ENCODE measurements at places on chromosomes 6 and 20.

DNA sequence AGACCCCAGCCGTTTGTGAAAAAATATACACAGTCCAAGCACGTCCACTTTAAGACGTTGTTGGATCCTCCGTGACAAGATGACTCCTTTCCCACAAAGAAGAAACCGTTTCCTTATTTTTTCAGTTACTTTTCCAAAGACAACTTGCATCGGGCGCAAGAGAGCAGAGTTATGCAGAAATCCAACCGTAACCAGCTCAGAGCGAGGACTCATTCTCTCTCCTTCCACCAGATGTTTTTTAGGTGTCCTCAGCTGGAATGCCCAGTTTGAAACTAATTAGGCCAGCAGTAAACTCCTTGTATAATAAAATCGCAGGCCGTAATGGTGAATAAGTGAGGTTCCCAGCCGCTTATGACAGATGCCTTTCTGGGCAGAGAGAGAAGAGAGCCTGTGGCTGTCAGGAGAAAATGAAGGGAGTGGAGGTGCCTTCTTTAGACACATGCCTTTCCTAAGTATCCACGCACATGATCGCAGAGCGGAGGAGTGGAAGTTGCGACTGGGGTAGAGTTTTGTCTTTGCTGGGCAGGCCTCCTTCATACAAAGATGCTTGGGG is 2.8 kb downstream of the EYA2 start:
- no peak overlapping the region for H3K27ac ChIP-seq
- H3K36me3 ChIP-seq: no peaks in the 10 kb centered on the region
- H3K4me3 ChIP-seq: no peak overlapping the region
- H3K27me3 ChIP-seq: no peaks in the 10 kb centered on the region

DNA sequence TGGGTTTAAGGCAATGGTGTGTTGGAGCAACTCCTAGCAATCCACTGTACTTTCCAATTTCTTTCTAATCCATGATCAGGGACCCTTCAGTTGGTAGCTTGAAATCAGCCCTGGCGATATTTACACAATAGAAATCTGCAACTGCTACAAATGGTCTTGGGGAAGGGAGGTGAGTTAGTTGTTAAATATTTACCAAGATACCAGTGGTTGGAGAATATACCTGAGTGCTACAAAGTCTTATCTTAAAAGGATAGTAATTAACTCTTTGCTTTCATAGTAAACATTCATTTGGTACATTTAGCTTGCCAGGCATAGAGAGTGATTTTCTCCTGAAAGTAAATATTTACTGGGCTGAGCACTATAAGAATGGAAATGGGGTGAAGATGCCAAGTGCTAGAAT is 568.2 kb downstream of the BCKDHB start:
- no peaks in the 10 kb centered on the region for H3K36me3 ChIP-seq
- DNase-seq: no peak
- H3K27me3 ChIP-seq: no peaks in the 10 kb centered on the region
- no peak overlapping the region for H3K27ac ChIP-seq
- no peaks in the 10 kb centered on the region for H3K4me1 ChIP-seq
- H3K4me3 ChIP-seq: no peak overlapping the region

GRCh38 chr6:167453082-167453446 is 128.2 kb downstream of the TTLL2 start:
- H3K4me1 ChIP-seq: no peaks in the 10 kb centered on the region
- no peaks in the 10 kb centered on the region for H3K36me3 ChIP-seq
- no peaks in the 10 kb centered on the region for H3K27me3 ChIP-seq

- no peak overlapping the region for H3K27ac ChIP-seq
- H3K36me3 ChIP-seq: no peaks in the 10 kb centered on the region
- H3K27me3 ChIP-seq: no peaks in the 10 kb centered on the region
- H3K4me3 ChIP-seq: no peak overlapping the region
- no peak for DNase-seq
- H3K4me1 ChIP-seq: no peaks in the 10 kb centered on the region
These were observed 99.2 kb upstream of the RPS6KA2 start for GRCh38 chr6:166726201-166726600.

DNA sequence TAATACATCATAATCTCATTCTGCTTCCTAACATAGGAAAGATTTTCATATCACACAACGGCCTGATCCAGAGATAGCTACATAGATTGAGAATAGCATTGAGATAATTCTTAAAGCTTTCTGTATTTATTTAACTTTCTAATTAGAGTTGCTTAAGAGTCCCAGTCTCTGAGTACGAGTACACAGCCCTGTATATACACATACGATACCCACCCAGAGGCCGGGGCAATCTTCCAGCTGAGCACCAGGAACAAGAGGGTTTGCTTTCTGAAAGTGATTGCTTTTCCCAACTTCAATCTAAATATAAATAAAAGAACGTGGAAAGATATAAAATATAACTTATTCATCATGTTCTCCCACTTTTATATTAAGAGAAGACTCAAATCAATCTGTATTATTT is 313.8 kb downstream of the COL12A1 start:
- H3K4me1 ChIP-seq: no peaks in the 10 kb centered on the region
- no peaks in the 10 kb centered on the region for H3K36me3 ChIP-seq
- no peak for DNase-seq

GRCh38 chr6:8589941-8590729 is 154.8 kb upstream of the SLC35B3 start:
- no peaks in the 10 kb centered on the region for H3K4me1 ChIP-seq
- H3K27me3 ChIP-seq: no peaks in the 10 kb centered on the region
- no peak overlapping the region for H3K27ac ChIP-seq
- H3K4me3 ChIP-seq: no peak overlapping the region

GRCh38 chr20:47887477-47888080 is 102.3 kb upstream of the SULF2 start:
- H3K27me3 ChIP-seq: no peaks in the 10 kb centered on the region
- H3K4me3 ChIP-seq: no peak overlapping the region
- DNase-seq: no peak
- no peaks in the 10 kb centered on the region for H3K4me1 ChIP-seq

DNA sequence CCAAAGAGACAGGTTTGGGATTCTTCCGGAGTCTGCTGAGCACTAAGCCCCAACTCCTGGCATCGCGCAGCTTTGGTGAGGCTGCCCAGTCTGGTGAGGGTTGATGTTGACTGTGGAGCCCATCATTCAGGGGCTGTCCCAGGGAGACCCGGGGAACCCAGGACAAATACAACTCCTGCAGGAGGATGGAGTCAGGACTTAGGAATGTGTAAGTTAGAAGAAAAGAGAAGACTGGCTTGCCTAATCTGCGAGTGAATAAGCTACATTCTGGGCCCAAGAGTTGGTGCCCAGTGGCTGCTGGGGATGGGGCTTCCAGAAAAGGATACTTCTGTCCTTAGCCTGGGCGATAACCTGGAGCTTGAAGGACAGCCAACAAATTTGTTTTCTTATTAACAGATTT is 47.9 kb downstream of the STK35 start:
- H3K27me3 ChIP-seq: no peaks in the 10 kb centered on the region
- H3K4me1 ChIP-seq: peaks cover 20% of the 10 kb centered on the region
- H3K27ac ChIP-seq: no peak overlapping the region
- H3K36me3 ChIP-seq: no peaks in the 10 kb centered on the region
- DNase-seq: no peak
- H3K4me3 ChIP-seq: no peak overlapping the region

GRCh38 chr6:141426400-141426980 is 706.2 kb upstream of the GJE1 start:
- no peaks in the 10 kb centered on the region for H3K27me3 ChIP-seq
- no peaks in the 10 kb centered on the region for H3K36me3 ChIP-seq
- H3K27ac ChIP-seq: no peak overlapping the region
- no peak overlapping the region for H3K4me3 ChIP-seq
- no peak for DNase-seq
- H3K4me1 ChIP-seq: no peaks in the 10 kb centered on the region

DNA sequence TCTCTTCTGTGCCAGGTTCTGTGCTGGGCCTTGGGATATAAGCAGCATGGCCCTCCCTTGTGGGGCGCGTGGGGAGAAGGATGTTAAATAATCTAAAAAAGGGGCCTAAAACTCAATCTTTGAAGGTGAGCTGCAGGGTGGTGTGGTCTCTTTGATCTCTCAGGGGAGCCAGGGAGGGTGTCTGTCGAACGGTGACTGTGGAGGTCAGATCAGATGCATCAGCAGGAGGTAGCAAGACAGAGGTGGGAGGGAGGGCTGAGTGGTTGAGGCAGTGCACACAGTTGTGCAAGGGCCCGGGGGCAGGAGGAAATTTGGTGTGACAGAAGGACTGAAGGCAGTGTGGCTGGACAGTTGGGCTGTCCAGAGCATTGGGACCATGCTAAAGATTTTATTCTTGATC is 287.3 kb downstream of the BMP7 start:
- H3K36me3 ChIP-seq: no peaks in the 10 kb centered on the region
- no peak for DNase-seq
- H3K27me3 ChIP-seq: no peaks in the 10 kb centered on the region

GRCh38 chr6:168498161-168498843 is 57.3 kb downstream of the SMOC2 start:
- no peaks in the 10 kb centered on the region for H3K27me3 ChIP-seq
- no peak for DNase-seq
- H3K4me1 ChIP-seq: no peaks in the 10 kb centered on the region
- H3K36me3 ChIP-seq: no peaks in the 10 kb centered on the region
- no peak overlapping the region for H3K27ac ChIP-seq
- H3K4me3 ChIP-seq: no peak overlapping the region

DNA sequence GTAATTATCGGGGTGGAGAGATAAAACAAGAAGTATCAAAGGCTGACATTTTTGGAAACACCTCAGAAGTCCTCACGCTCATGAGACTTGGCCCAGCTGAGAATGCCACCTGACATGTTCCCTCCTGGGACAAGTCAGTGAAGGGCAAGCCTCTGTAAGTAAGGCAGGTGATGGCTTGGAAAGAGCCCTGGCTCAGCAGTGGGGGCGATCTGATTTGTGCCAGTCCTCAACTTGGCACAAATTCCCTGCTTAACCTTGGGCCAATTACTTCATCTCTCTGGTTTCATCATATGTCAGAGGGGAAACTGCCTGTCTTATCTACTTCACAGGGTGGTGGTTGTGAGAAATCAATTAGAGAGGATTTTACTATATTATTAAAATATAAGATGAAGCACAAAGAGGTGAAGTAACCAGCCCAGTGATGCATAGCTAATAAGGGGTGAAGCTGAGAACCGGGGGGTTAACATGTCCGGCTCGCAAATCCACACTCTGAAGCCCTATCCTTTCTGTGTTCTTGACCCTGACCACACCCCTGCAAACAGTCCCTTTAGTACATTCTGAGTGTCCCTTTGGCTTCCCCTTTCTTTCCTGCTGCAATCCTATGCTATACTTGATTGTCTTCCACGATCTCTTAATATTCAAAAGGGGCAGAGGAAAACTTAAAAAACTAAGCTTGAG is 8.8 kb upstream of the MOCS1 start:
- H3K36me3 ChIP-seq: no peaks in the 10 kb centered on the region
- no peak for DNase-seq
- no peak overlapping the region for H3K4me3 ChIP-seq
- no peaks in the 10 kb centered on the region for H3K27me3 ChIP-seq
- no peaks in the 10 kb centered on the region for H3K4me1 ChIP-seq

- H3K27me3 ChIP-seq: no peaks in the 10 kb centered on the region
- peaks cover 6% of the 10 kb centered on the region for H3K4me1 ChIP-seq
- H3K4me3 ChIP-seq: no peak overlapping the region
- no peak overlapping the region for H3K27ac ChIP-seq
- no peak for DNase-seq
These were observed 43.4 kb downstream of the TAF8 start for GRCh38 chr6:42093582-42094329.

GRCh38 chr6:122778302-122778701 is 1.2 kb upstream of the FABP7 start:
- no peaks in the 10 kb centered on the region for H3K27me3 ChIP-seq
- H3K36me3 ChIP-seq: no peaks in the 10 kb centered on the region
- no peak overlapping the region for H3K4me3 ChIP-seq
- DNase-seq: no peak
- no peaks in the 10 kb centered on the region for H3K4me1 ChIP-seq

DNA sequence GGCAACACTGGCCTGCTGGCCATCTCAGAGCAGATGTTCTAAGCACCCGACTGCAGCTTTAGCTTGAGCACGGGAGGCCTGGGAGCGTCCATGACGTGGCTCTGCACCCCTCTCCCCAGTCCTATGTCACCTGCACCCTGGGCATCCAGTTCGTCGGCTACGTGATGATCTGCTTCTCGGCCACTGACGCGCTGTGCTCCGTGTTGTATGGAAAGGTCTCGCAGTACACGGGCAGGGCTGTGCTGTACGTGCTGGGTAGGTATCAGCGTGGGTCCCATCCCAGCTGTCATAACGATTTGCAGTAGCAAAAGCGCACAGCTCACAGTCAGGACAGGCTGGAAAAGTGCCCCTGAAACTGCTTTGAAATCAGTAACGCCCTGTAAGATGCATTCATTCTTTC is 14.7 kb downstream of the UNC93A start:
- DNase-seq: no peak
- no peaks in the 10 kb centered on the region for H3K36me3 ChIP-seq
- H3K4me3 ChIP-seq: no peak overlapping the region
- H3K27ac ChIP-seq: no peak overlapping the region
- no peaks in the 10 kb centered on the region for H3K4me1 ChIP-seq

GRCh38 chr6:39576556-39577303 is 148.5 kb downstream of the KIF6 start:
- H3K36me3 ChIP-seq: no peaks in the 10 kb centered on the region
- no peak for DNase-seq
- no peaks in the 10 kb centered on the region for H3K4me1 ChIP-seq

DNA sequence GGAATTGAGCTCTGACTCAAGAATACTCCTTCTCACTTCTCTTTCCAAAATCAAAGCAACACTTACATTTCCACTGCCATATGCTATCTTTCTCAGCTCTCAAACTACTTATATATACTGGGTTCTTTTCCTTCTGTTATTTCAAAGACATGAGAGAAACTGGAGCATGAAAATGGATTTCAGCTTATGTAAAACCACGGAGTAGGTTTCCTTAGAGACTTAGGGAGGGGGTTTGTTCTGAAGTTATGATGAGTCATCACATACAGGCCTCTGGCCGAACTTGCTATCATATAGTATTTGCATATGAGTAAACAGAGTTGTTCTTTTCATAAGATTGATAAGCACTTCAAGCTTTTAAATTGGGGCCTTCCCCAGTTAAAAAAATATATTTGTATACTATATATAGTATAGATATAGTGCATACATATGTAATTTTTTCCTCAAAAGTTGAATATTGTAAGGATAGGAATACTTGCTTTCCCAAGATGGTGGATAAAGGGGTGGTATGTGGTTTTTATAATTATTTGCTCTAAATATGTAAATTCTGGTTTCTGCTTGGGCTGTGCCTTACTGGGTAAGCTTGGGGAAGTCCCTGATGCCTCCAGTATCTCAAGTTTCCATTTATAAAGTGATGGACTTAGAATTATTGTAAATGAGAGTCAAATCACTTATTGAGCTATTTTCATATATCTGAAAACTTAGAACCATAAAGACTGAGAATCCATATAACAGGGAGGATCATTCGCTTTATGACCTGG is 273.9 kb downstream of the RFPL4B start:
- H3K4me3 ChIP-seq: no peak overlapping the region
- no peak overlapping the region for H3K27ac ChIP-seq
- H3K4me1 ChIP-seq: no peaks in the 10 kb centered on the region
- DNase-seq: no peak
